ENCODE measurements at places on chromosomes 13 and 19. TPM values are rescaled to one million over a fixed set of nuclear protein-coding genes. Genes with fewer than 3 reads are reported as not detected.

The IQCN gene
- 4.2 TPM for polyA plus RNA-seq

- no peak for DNase-seq
Measured at GRCh38 chr13:65808061-65808460, 1422.1 kb downstream of the PCDH9 start.

GRCh38 chr19:5669212-5669611 is 11.1 kb downstream of the MICOS13 start:
- no peak for DNase-seq

The ZNF763 gene
- polyA plus RNA-seq = 8.9 TPM

GRCh38 chr13:113425941-113426590 is 27.2 kb downstream of the ADPRHL1 start:
- no peak for DNase-seq

- DNase-seq = no peak
Measured at GRCh38 chr19:49340069-49340864, 5.1 kb downstream of the CD37 start.

DNA sequence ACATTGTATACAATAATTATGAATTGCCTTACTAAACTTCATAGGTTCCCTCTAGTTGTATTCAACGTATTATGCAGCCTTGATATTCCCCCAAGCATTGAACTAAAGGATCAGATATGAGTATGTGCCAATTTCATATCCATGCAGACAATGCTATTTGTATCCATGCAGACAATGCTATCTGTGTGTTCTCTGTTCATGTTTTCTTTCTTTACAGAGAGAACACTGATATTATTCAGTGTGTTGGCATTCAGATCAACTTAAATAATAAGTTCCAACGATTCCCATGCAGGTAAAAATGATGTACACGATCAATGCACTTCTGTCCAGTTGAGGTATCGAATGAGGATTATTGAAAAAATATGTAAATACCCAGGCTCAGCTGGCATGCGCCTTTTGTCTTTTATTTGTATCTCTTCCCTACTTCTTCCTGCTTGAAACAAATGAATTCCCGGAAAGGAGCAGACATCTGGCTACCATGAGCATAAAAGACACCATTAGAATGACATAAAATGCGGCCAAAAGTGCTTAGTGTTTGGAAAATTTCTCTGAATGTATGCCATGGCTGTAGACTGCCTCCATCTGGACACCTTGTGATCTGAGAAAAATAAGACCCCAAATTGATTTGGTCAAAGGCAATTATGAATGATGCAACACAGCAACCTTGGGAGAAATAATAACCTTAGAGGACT is 731.5 kb downstream of the SLITRK1 start:
- no peak for DNase-seq

DNA sequence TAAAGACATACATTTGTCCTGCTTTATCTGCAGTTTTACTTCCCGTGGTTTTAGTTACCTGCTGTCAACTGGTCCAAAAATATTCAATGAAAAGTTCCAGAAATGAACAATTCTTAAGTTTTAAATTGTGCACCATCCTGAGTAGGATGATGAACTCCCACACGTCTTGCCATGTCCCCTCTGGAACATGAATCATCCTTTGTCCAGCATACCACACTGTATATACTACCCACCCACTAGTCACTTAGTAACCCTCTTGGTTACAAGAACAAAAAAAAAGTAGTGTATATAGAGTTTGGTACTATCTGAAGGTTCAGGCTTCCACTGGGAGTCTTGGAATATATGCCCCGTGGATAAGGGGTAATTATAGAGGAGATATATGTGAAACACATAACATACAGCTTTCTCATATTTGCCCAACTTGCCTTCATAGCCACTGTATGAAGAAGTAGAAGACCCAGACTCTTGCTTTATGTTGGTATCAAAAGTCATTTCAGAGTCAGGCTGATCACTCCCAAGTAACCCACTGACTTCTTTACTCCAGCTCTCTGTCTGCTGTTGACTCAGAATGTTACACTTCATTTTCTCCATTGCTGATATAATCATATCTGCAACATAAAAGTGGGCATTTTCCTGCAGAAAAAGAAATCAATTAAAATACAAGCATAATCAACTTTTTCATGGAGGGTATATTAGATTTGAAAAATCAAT is 19.3 kb downstream of the RUBCNL start:
- no peak for DNase-seq

The FXYD1 gene
- polyA plus RNA-seq = 32.1 TPM

The CEACAM4 gene
- 0.14 TPM for polyA plus RNA-seq

DNA sequence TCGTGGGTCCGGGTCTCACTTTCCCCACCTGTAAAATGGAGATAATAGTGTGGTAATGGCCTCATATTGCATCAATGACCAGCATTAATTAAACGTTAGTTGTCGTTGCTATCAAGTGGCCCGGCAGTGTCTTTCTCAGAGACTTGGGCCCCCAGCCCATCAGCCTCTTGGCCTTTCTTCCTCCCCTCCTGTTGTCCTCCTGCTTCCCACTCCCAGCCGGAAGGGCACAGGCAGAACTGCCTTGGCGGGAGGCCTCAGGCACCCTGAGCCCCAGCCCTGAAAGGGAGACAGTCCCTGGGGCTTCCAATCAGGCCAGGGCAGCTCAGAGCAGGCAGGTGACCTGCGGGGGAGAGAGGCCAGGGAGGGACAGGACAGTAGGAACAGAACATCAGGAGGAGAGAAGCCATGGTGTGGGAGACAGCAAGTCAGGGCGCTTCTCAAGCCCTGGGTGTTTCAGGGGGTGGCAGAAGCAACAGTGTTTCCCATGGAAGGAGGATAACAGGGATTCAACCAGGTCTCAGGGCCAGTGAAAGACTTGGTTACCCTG is 4.6 kb downstream of the MARK4 start:
- DNase-seq = no peak

DNA sequence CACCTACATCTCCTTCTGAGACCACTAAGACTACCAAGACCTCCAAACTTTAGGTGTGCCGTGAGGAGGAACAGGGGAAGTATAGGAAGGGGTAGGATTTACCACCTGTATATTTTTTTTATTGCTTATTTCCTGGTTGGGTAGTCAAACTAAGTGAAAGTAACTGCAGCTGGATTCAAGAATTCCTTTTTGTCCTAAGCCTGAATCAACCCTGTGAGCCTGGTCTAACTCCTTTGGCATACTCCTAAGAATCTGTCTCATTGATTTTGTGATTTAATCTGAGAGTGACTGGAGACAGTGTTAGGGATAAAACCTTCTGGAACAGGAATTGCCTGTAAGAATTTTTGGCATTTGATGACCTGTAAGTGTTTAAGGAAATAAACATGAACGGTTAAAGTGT is 523.5 kb upstream of the MIR17HG start:
- no peak for DNase-seq

GRCh38 chr19:51123381-51123800 is 1.3 kb upstream of the SIGLEC9 start:
- no peak for DNase-seq

The MEIOSIN gene
- not detected for polyA plus RNA-seq

DNA sequence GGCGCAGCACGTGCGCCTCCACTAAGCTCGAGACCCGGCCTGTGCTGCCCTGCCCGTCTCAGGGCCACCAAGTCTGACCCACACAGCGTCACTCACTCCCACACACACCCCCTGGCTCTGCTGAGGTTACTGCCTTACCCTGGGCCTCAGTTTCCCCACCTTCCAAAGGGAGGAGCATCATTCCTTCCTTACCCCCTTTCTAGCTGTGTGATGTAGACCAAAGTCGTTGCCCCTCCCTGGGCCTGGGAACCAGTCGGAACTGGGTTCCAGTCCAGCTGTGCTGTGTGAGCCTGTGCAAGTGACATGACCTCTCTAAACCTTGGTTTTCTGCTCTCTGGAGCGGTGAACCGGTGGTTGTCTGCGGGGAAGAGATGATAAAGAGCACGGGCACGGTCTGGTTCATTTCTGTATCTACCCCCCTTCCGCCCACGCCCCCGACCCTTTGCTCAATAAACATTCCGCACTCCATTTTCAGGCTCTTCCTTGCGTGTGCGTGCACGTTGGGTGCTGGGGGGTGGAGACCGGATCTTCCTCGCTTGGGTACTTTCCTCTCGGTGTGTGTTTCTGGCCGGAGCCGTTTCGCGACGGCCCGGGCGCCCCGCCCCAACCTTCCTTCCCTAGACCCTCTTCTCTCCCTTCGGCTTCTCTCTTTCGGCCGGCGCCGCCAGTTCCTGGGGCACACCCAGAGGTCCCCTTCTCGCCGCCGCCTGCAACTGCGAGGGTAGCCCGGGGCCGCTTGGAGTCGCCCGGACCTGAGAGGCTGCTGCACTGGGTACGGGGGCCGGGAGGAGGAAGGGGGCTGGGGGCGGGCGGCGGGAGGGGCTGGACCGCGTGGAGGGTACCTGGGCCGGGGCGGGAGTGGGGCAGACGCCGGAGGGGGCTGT is at the start of gene ZNF581:
Gene ZNF581, plus strand, starts transcription at position 647 of the 884 bp plus-strand sequence. CDS start 923 bp downstream, outside the sequence.
- DNase-seq = no peak

- no peak for DNase-seq
Measured at GRCh38 chr13:25478186-25478585, 106.4 kb downstream of the ATP8A2 start.

DNA sequence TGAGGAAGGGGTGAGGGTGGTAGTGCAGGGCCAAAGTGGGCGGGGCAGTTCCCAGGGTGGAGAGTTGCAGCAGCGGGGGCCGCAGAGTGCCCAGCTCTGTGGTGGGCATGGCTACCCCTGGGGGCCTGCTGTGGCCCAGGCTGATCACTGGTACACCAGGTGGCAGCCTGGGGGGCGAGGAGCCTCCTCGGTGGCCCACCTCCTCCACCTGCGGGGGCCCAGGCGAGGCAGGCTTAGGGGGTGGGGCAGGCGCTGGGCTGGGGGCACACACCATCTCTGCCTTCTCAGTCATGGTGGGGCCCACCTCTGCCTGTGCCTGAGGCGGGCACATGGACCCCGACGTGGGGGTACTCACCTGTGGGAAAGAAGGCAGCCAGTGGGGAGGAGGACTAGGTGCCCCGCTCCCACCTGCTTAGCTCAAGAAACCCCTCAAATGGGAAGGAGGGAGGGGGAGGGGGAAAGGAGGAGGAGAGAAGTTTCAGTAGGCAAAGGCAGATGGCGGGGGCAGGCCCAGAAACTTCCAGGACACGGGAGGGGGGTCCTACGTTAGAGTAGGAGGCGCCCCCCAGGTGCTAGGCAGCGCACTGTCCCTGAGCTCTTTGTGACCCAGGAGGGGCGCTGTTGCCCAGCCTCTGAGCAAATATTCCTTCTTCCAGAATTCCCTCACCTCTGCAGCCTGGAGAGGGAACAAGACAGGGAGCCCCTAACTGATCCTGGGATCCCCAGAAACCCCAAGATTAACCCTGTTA is 1.6 kb downstream of the LYL1 start:
- DNase-seq = no peak

The C5AR1 gene
- polyA plus RNA-seq = 4.3 TPM

The FAM187B gene
- polyA plus RNA-seq = not detected

GRCh38 chr19:35083691-35084508 is 31.7 kb upstream of the FXYD3 start:
- DNase-seq = no peak

The ZNF541 gene
- 0.38 TPM for polyA plus RNA-seq

- no peak for DNase-seq
Measured at GRCh38 chr13:113083402-113084061, 22.1 kb upstream of the F7 start.

GRCh38 chr19:41866284-41866683 is 6.2 kb downstream of the RPS19 start:
- no peak for DNase-seq

- no peak for DNase-seq
Measured at GRCh38 chr13:75635828-75636435, at the start of gene LMO7. Gene LMO7, plus strand, starts transcription at chr13:75636330. Its CDS starts 328 bp downstream, at chr13:75636658.

The SIGLEC12 gene
- 0.40 TPM for polyA plus RNA-seq

GRCh38 chr19:47786566-47786965 is 8.1 kb downstream of the SELENOW start:
- no peak for DNase-seq

DNA sequence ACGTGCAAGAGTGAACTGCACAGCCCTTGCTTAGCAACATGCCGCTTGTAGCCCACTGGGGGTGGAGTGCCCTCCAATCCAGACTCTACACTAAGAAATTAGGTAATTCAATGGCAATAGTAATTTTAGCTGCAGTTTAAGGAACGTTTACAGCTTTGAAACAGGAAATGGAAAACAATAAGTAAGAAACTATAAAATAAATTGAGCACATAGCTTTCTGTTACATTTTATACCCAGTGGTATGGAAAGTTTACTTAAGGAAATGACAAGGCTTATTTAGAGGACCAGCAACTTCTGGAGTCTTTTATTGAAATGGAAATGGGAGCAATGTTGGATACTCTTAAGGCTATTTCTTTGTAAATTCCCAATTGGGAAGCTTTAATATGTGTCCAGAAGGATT is 373.2 kb downstream of the KCNRG start:
- no peak for DNase-seq

The TGFBR3L gene
- 0.85 TPM for polyA plus RNA-seq

DNA sequence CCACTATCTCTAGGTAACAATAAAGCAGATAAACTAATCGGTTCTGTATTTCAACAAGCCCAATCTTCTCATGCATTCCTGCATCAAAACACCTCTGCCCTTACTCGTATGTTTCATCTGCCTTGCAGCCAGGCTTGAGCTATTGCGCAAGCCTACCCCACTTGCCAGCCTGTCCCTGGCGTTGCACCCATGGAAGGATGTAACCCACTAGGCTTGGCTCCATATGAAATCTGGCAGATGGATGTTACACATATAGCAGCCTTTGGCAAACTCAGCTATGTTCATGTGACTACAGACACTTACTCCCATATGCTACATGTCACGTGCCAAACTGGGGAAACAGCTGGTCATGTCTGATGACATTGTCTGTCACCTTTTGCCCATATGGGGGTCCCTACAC is 11.9 kb upstream of the ZNF549 start:
- DNase-seq = no peak

DNA sequence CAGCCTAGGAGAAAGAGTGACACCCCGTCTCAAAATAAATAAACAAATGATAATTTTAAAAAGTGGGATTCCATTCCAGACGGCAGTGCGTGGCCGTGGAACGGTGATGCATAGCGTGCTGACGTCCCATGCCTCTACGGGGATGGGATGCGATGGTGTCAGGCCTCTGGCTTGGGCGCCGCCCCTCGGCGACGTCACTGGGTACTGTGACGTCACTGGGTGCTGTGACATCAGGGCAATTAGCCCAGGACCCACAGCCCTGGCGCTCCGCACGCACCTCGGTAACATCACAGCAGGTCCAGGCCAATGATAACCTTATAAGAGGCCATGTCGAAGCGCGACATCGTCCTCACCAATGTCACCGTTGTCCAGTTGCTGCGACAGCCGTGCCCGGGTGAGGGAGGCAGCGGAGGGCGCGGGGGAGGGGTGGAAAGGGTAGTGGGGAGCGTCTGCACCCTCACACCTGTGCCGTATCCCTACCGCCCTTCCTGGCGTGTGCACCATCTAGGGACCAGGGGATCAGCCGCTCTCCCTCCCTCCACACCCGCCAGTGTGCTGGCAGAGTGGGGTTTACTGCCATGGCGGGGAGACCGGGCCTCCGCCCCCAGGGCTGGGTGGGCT is at the start of gene GAPDHS:
Gene GAPDHS, plus strand, starts transcription at position 256 of the 621 bp plus-strand sequence. Its CDS starts 72 bp downstream, at position 328.
- no peak for DNase-seq

DNA sequence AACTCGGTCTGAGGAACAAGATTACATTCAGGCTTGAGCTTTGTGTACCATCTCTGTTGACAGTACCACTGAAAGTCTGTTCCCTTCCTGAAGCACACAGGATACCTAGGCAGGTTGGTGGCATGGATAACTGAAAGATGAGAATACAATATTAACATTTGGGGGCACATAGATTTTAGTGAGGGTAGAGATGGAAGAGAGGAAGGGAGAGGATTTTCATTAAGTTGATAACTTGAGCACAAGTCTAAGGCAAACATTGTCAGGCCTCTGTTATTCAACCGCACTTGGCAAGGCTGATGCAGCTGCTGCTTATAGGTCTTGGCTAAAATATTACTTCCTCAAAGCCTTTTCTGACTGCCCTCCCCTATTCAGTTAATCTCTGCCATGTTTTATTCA is 10.9 kb downstream of the MIR17HG start:
- DNase-seq = no peak
